ENCODE measurements at places on chromosomes 16 and 17.

GRCh38 chr17:79677646-79678045 lies 53.1 kb upstream of the ENPP7 start:
- DNase-seq, result no peak

GRCh38 chr16:2755158-2755557 lies 2.7 kb downstream of the SRRM2 start:
- DNase-seq, result no peak

GRCh38 chr16:77711775-77712174 lies 10.5 kb upstream of the NUDT7 start:
- no peak for DNase-seq

GRCh38 chr17:35529866-35530265 lies 7.6 kb downstream of the SLFN12L start:
- DNase-seq, result no peak

- DNase-seq, result peak; percentile 76
Measured at GRCh38 chr17:76586741-76587487, 1.3 kb upstream of the ST6GALNAC2 start.

DNA sequence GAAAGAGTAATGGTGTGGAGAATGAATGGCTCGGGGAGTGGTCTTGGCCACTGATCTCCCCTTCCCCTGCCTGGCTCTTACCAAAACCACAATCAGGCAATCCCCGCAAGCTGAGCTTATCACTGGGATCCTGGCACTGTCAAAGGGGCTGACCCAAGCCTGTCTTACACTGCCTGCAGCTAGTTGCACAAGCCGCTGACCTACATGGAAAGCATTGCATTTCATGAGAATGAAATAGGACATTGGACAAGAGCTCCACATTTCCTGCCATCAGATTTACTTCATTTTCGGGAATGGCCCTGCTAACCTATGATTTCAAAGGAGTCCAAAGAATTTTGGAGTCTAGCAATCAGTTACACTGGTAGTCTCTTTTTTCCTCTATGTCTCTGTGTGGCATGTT lies 146.4 kb downstream of the PCTP start:
- no peak for DNase-seq

DNA sequence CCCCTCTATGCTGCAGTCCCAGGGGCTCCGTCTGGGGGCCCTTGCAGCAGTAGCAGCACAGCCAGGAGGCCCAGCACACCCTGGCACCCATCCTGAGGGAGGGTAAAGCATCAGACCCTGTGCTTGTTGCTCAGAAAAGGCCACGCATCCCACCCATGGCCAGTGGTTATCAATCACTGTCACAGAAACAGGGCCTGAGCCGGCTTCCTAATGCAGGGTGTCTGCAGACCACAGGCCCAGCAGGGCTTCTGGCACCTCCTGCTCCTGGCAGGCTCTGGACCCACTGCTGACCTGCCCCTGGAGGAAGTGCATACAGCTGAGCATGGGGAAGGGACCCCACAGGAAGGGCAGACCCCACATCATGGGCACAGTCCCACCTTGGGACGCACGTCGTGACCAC lies 26.9 kb upstream of the CDH15 start:
- DNase-seq, result no peak

GRCh38 chr17:82734987-82735866 lies at the start of gene FN3K:
TSS of gene FN3K (plus strand) at chr17:82735615. CDS start at chr17:82735637, 22 bp downstream.
- peak; percentile 42 for DNase-seq

Measured in NCI-H510A (cell line).